ENCODE measurements at places on chromosomes 6 and 20.

- DNase-seq, result no peak
These were observed 22.5 kb downstream of the KIAA0408 start for GRCh38 chr6:127436578-127437110.

GRCh38 chr6:123030282-123030681 is 34.2 kb downstream of the CLVS2 start:
- DNase-seq, result no peak

GRCh38 chr6:7617801-7618764 is 28.1 kb downstream of the SNRNP48 start:
- DNase-seq, result no peak

DNA sequence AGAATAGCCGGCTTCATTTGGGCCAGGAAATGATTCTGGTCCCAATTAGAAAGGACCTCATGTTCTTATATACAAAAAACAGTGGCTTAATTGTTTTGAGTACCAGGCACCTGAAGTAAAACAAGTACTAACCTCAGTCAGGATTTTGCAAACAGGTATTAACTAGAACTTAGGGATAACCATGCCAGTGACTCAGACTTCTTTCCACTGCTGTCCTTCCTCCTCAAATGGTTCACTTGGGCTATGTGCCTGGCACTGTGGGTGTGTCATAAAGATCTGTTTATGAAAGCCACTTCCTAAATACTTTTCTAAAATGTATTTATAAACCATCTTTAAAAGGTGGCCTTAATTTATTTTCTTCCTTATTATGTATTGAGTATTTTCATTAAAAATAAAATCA is 10.7 kb downstream of the CLDN20 start:
- DNase-seq, result no peak

GRCh38 chr6:79031821-79032590 is 46.0 kb downstream of the PHIP start:
- no peak for DNase-seq

DNA sequence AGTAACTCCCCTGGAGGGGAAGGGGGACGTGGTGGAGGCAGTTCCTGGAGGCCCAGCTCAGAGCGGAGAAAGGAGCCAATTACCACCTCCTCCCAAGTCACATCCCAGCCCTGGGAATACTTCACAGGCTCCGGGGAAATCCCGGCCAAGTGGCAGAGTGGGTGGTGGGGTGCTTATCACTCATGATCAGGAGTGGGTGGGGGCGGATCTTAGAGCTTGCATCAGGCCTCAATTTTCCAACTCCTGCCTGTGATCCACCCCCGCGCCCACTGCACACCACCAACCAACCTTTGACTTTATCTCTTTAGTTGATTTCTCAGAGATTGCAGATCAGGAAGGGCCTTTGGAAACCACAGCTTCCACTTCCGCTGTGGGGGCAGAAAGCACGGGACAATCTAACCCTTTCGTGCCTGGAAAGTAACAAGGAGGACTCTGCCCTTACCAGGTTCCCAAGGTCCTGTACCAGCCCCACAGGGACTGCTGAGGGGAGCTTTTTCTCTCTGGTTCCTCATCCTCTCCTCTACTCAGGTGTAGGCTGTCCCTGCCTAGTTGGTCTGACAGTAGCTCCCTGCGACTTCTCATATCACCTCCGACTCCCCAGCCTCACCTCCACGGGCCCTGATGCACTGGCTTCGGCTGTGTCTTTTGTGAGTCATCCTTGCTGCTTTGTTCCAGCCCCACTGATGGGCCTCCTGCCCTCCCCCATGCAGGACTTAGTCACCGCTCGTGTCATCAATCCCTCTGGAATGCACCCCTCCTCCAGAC is 24.9 kb upstream of the IER3 start:
- DNase-seq, result peak; percentile 77

GRCh38 chr6:128025478-128025877 is 124.6 kb upstream of the THEMIS start:
- no peak for DNase-seq

GRCh38 chr20:14723614-14724013 is 386.2 kb upstream of the FLRT3 start:
- no peak for DNase-seq

DNA sequence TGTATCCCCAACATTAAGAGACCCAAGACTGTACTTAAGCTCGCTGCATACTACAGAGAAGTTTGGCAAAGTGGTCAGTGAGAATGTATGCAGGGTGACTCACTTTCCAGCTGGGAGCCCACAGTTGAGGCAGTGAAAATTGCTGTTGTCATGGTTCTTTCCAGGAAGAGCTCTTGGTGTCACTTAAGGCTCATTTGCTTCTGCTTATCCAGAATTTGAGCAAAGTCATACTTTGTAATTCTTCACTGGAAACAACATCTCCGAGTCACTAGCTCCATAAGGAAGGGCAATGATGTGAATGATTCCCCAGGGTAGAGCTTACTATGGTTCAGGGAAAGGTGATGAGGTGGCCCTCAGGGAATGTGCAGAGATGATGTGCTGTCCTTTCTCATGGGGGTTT is 65.4 kb upstream of the FBXL4 start:
- DNase-seq, result no peak

DNA sequence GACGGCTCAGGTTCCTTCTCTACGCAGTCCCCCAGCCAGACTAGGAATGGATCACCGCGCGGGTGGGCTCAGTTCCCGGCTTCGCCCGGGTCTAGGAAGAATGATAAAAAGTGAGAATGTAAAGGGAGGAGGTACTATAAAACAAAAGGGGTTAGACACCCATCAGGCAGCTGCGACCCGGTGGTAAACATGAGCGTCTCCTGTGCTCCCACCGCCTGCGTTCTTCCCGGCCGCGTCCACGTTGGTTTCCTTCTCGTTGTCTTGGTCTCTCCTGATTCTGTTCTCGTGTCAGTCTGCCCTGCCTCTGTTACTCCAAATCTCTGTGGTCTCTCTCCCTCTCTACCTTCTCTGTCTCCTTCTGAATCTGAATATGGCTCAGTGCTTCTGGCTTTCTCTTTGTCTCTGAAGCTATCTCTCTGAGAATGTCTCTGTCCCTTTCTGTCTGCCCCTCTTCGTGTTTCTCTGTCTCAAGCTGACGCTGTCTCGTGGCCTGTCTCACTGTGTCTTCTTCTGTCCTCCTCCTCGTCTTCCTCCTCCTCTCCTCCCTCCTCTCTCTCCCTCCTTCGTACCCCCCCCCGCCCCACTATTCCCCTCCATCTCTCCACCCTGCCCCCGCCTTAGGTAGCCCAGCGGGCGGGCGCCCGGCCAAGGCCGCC is 41.6 kb upstream of the FOXP4 start:
- DNase-seq, result no peak

GRCh38 chr20:58131551-58132142 is 96.8 kb downstream of the ANKRD60 start:
- DNase-seq, result no peak

DNA sequence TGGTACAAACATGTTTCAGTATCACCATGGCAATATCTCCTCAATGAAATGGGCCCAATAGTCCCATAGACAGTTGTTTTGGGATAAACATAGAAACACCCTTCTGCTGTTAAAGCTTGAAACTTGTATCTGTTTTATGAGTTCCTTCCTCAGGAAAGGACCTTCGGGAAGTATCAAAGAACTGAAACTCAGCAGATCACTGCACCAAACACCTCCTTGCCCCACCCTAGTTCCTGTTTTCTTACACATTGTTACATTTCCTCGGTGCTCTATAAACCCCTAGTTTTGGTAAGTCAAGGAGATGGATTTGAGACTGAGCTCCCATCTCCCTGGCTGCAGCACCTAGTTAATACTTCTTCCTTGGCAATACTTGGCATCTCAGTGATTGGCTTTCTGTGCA is 73.8 kb upstream of the ECI2 start:
- no peak for DNase-seq

DNA sequence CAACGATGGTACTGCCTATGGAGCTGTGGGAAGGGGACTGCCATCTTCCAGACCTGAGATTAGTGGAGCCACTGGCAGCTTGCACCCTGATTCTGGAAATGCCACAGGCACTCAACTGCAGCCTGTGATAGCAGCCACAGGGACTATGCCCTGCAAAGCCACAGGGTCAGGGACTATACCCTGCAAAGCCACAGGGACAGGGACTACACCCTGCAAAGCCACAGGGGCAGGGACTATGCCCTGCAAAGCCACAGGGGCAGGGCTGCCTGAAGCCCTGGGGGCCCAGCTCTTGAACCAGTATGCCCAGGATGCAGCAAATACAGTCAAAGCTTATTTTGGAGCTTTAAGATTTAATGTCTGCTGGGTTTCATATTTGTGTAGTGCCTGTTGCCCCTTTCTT is 346.6 kb downstream of the C6orf118 start:
- no peak for DNase-seq

GRCh38 chr6:130851026-130851425 is 23.8 kb downstream of the SMLR1 start:
- DNase-seq, result no peak

DNA sequence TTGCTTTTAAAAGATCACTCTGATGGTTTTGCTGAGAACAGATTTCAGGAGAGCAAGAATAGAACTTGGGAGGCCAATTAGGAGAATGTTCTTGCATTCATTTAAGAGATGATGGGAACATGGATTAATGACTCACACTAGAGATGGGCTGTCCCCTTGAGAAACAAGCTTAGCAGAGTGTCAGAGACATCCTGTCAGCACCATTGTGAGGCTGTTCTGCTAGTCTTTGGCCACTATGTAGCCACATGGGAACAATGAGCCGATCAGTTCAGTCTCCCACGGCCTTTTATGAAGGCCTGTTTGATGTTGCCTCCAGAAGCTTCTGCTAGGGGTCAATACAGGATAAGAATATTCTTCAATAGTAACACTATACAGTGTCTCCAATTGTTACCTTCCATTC is 113.0 kb upstream of the EYA4 start:
- no peak for DNase-seq

- DNase-seq, result no peak
These were observed 29.6 kb upstream of the VEGFA start for GRCh38 chr6:43740321-43740960.
